ENCODE measurements at places on chromosomes 11 and 22.

DNA sequence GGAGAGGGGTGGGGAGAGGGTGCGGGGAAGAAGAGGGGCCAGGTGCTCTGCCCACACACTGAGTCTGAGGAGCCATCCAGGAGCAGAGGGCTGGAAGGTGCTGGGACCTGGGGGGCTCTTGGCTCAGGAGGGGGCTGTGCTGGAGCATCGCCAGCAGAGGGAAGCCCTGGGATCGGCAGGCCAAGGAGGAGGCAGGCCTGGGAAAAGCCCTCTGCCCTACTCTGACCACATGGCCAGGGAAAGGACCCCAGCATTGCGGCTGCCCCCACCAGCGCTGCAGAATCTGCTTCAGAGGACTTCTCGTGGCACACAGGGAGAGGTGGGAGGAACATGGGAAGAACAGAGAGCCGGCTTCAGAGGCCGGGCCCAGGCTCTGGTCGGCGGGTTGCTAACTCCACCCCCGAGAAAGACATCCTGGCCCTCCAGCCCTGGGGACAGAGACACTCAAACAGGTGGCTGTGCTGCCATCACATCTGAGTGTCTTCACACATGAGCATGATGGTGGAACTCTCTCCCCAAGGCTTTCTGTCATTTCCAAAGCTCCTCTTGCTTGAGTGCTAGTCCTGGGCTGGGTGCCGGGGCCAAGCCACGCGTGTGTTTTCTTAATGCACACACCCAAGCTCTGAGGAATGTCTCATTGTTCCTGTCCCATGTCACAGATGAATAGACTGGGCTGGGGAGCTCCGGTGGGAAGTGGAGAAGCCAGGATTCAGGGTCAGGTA is 1378.0 kb downstream of the BRD1 start:
- DNase-seq = no peak

DNA sequence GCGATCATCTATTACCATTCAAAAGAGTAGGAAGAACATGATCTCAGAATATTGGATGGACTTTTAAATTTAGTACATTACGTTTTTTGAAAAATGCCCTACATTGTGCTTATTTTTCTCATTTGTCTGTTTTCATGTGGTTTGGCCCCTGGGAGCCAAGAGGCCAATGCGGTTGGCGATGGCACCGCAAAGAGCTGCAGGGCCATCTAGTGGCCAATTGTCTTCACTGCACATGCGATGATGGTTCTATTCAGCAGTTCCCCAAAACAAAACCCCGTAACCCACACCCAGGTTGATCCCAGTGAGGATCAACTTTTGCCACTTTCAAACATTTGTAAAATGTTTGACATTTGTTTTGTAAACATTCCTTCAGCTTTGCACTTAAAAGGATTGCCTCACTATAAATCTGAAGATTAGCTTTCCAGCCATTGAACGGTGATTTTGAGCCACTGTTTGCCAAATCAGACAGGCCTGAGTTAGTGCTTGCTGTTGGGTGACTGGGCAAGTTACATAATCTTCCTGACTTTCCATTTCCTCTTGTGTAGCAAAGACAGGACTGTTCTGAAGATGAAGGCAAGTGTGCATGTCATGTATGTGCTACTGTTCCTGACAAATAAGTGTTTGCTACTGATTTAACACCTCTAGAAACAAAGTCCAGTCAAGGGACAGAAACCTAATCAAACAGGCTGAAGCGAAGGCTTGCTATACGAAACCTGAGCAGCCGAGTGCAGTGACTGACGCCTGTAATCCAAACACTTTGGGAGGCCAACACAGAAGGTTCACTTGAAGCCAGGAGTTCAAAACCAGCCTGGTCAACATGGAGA is 29.2 kb upstream of the XBP1 start:
- peak; percentile 70 for DNase-seq

- no peak for DNase-seq
These were observed 44.7 kb downstream of the CACNG2 start for GRCh38 chr22:36658900-36659299.

DNA sequence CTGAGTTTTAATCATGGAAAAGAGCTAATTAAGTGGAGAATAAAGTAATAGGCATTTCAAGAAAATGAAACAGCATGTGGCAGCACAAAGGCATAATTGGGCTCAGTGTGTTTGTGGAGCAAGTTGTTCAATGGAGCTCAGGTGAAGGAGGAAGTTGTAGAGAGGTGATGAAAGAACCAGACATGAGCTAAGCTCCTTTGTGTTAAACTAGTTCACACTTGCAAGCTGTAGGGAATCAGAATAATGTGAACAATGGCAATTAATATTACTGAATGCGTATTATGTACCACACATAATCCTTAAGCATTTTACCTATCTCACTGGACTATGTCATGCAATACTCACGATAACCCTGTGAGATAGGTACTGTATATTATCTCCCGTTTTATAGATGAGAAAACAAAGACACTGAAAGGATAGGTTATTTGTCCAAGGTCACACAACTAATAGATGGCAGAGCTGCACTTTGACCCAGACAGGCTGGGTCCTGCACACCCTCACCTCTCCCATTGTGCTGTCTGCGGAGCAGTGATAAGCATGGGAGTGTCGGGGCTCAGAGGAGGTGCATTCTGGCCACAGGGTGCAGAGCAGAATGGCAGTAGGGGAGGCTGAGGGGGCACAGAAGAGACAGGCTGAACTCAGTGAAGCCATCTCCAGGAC is 8.9 kb downstream of the OLFML1 start:
- no peak for DNase-seq

DNA sequence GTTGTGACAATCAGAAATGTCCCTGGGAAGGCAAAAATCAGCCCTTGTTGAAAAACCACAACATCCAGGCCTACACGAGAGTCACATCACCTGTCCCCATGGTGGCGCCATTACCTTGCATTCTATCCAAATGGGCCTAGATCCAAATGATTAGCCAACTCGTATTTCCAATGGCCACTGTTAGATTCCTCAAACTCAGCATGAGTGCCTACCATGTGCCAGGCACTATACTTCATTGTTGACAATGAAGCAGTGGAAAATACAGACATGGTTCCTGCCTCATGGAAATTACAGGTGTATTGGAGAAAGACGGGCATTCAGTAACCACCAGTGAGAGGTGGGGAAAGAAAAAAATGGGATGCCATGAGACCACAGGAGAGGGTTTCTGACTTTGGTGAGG is 29.8 kb upstream of the CREB3L1 start:
- peak; percentile 83 for DNase-seq

GRCh38 chr11:117977029-117977428 is 9.2 kb upstream of the IL10RA start:
- no peak for DNase-seq

- DNase-seq = no peak
These were observed 106.0 kb downstream of the TRIM29 start for GRCh38 chr11:120031612-120032600.

GRCh38 chr22:43302531-43303041 is 40.6 kb downstream of the SCUBE1 start:
- no peak for DNase-seq

DNA sequence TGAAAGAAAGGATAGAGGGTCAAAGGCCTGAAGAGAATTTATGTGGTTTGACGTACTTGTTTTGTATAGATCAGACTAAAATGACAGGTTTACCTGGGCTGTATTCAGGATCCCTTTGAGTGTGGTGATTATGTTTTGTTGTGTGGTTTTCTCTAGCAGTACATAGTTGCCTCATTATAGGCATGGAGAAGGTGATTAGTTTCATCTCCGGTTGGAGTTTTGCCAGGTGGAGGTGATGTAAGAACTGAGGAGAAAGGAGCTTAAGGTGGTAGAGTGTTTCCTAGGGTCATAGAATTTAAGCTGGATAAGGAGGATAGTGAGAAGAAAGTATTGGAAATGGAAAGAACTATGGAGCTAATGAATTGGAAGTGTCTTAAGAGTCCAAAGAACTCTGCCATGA is 229.0 kb downstream of the TMEM135 start:
- no peak for DNase-seq

DNA sequence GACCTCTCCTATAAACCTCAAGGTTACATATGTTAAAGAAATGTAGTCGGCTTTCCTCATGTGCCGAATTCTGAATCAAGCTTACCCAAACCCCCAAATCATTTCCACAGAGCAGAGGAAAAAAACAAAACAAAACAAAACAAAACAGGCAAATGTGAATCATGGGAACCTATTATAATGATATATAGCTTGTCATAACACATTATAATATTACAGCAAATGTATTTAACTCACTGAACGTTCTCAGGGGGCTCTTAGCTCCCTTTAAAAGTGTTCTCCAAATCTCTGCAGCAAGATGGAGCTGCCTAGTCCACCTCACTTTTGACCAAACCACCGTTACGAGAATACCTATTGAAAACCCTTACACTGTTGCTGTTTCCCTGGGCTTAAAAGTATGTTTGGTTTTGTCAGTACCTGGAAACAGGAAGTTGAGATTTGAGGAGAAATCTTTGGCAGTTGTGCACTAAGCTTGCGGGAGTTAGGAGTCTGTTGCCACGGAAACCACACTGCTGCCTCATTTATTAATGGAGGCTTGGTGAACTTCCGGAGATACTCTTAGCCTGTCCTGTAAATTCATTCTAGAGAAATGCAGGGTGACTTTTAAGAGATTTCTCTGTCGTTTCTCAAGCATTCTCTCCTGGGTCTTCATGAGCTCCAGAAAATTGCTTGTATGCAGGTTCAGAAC is 167.0 kb upstream of the RASSF10 start:
- no peak for DNase-seq

DNA sequence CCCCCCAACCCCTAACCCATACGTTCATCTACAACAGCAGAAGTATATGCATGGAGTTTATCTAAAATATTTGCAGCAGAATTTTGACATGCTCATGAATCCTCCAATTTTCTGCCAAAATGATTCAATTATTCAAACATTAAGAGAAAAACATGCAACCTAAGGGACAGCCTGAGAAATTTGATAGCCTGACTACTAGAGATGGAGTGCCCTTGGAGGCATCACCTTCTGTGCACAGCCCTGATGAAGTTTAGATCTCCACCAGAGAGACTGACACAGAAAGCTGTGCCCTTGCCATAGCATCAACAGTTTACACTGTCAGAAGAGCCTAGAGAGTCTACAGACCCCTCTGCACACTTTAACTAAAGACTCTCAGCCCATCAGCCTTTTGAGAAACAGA is 217.7 kb downstream of the LUZP2 start:
- DNase-seq = no peak

DNA sequence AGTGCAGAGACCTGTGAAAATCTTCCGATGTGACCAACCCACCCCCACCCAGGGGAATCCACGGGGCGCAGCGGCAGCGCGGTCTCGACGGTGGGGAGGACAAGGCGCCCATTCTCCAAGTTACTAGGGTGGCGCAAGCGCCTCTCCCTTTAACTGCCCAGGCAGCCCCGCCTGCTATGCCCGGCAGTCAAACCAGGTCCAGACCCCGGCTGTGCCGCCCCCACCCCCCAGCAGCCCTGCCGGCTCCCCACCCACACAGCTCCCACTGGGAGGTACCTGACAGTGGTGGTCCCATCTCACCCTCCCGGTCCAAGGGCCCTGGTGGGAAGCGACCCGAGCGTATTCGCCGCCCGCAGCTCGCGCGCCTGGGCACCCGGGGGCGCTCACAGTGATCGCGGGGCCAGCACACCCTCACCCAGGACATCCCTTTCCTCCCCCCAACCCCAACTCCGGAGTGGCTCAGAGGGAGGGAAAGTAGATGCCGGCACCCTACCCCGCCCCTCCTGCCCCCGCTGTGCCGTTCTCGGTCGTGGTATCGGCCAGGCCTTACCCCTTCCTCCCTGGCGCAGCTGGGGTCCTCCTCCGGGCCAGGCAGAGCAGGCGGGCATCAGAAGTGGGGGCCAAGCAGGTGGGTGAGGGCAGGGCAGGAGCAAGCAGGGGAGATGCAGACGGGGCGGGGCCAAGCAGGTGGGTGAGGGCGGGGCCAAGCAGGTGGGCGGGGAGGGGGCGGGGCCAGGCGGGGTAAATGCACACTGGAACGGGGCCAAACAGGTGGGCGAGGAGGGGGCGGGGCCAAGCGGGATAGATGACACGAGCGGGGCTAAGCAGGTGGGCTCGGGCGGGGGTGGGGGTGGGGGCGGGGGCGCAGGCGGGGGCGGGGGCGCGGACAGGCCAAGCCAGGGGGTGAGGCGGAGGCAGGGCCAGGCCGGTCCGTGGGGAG is at the start of gene TRPM5:
Gene TRPM5, minus strand, starts transcription at position 634 of the 940 bp plus-strand sequence. CDS start 21,478 bp downstream, outside the sequence.
- DNase-seq = no peak

Data from Caco-2 (cell line).